Cerebellar nuclear complex (tissue), 1 donor: ENCODE measurements at places on chromosomes 5 and 9.

DNA sequence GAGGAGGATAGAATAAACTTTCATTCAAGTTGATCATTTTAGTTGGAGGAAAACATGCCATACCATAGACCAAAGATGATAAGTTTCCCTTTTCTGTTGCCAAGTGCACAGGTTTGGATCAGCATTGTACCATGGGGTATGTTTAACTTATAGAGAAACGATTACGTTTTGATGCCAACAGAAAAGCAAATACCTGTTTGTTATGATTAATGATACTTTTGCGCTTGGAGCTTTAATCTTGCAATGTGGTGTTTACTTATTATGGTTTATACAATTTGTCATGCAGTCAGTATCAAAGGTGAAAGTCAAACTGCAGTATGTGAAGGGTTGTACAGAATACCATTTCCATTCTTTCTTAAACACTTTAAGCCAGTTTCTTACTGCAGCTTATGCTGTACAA, 13.2 kb upstream of the ARHGEF28 start:
- DNase-seq = no peak

- DNase-seq = no peak
Observed at GRCh38 chr5:77629509-77630113, 8.9 kb downstream of the OTP start.

GRCh38 chr9:94901019-94901363, 174.5 kb downstream of the AOPEP start:
- DNase-seq = no peak

DNA sequence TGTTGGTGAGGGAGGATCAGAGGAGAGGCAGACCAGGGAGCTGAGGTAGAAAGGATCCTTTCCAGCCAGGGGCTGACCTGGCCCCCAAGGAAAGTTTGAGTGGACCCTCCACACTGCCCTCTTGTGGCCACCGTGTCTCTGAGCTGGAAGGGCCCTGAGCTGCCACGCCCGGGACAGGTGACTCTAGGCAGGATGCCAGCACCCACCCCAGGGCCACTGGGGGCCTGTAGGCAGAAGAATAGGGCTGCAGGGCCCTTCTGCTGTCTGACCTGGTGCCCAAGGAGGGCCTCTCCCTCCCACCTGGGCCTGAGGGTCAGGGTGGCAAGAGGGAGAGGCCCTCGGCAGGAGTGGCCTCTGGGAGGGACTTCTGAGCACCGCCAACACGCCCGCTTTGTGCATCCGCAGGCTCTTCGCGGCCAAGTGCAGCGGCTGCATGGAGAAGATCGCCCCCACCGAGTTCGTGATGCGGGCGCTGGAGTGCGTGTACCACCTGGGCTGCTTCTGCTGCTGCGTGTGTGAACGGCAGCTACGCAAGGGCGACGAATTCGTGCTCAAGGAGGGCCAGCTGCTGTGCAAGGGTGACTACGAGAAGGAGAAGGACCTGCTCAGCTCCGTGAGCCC, 76.8 kb downstream of the LMX1B start:
- no peak for DNase-seq

GRCh38 chr5:180495292-180495691, 1.1 kb downstream of the CNOT6 start:
- DNase-seq = no peak

- no peak for DNase-seq
Observed at GRCh38 chr5:36502608-36503007, 103.8 kb upstream of the SLC1A3 start.

DNA sequence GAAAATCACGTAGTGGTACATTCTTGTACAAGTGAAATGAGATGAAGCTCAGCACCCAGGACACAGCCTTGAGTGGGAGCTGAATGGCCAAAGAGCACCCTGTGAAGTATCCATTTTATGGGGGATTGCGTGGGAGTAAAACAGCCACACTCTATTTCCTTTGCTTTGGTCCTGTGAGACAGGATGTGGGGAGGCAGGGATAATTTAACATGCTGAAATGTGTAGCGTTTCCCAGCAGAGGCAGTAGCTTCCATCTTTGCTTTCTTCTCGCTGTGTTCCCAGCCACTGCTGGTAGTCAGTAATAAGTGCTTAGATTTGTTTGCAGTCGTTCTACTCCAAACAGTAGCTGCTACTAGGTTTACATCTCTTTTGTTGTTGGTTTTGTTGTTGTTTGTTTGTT, 4.4 kb downstream of the IL31RA start:
- no peak for DNase-seq

GRCh38 chr5:134252671-134253070, 26.8 kb upstream of the PPP2CA start:
- no peak for DNase-seq

DNA sequence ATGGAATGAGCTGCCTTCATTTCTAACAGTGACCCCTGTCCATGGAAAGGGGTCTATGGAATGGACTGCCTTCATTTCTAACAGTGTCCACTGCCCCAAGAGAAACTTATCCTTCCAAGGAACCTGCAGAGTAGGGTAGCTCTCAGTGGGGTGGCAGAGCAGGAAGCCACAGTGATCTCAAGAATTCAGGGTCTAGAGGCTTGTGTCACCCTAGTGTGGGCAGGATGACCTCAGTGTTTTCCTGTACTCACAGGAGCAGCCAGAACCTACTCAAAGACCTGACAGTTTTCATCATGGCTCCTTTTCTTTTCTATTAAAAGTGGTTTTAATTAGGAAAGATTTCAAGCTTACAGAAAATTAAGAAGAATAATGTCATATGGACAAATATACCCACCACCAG, 27.5 kb downstream of the SEC61B start:
- no peak for DNase-seq

GRCh38 chr9:23412046-23412445, 414.0 kb downstream of the ELAVL2 start:
- DNase-seq = no peak

DNA sequence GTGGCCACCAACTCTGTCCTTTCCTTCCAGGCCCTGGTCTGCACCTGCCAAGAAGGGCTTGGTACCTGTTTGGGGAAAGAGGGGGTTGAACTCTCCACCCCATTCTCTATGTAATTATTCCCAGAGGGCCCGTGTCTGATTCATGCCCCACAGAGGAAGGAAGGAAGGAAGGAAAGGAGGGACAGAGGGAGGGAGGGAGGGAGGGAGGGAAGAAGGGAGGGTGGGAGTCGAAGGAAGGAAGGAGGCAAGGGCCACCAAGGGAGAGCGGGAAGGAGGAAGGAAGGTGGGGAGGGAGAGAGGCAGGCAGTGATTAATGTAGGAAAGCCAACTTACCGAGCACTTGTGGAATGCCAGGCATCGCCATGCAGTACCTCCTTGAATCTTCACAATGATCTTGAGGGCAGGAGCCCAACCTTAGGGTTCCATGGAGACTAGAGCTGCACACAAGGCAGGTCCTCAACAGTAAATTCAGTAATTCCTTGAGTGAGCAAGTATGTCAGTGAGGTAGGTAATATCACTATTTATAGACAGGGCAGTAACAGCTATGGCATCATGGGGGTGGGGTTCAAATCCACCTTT, 75.8 kb downstream of the FGF18 start:
- DNase-seq = no peak

GRCh38 chr5:125829349-125829748, 593.9 kb upstream of the GRAMD2B start:
- DNase-seq = no peak

- no peak for DNase-seq
Observed at GRCh38 chr5:45684118-45684517, 12.1 kb downstream of the HCN1 start.

- no peak for DNase-seq
Observed at GRCh38 chr5:175894793-175895192, 23.4 kb downstream of the CPLX2 start.

DNA sequence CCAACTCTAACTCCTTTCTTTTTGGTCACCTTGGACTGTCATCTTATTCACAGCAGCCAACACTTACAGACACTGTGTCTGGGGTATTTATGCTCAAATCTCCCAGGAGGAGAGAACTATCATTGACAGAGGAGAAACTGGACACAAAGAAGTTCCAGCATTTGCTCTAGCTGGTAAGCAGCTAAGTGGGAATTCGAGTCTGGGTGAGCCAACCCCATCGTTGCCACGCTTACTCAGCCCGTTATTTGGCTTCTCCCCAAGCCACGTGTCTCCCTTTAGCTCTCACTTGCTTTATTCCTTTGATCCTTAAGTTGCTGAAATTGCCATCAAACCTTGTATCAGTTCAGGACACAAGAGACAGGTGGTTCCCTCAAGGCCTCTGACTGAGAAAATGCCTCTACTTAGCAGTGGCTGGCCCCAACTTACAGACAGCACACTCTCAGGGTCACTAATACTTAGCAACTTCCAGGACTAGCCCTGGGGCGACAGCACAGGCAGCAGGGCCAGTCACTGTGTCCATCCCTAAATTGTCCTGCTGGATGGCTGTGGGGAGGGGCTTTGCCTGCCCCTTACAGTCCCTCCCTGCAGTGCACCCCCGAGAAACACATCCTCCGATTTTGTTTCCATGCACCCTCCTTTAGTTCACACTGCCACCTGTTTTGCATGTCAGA, 1.4 kb downstream of the SLC36A2 start:
- DNase-seq = no peak

- DNase-seq = no peak
Observed at GRCh38 chr5:80168388-80169028, 87.3 kb downstream of the SERINC5 start.

DNA sequence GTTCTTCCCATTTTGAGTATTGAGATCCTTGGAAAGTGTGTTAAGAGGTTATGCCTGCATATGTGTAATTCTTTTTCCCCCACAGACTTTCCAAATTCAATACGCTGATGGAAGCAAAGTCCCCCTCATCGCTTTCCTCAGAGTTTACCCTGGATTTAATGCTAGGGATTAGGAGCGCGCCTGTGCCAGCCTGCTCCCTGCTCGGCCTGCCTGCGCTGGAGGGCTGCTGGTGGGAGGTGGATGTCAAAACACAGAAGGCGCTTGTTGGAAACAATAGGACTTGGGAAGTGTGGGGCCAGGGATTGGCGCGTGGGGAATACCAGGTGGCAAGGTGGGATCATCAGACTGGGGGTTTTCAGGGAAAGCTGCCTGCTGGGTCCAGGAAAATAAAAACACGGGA, 39.8 kb upstream of the PTCH1 start:
- DNase-seq = no peak

- no peak for DNase-seq
Observed at GRCh38 chr9:135516132-135516860, 4.9 kb upstream of the LCN1 start.

GRCh38 chr5:125575891-125576505, 829.6 kb upstream of the ZNF608 start:
- DNase-seq = no peak

DNA sequence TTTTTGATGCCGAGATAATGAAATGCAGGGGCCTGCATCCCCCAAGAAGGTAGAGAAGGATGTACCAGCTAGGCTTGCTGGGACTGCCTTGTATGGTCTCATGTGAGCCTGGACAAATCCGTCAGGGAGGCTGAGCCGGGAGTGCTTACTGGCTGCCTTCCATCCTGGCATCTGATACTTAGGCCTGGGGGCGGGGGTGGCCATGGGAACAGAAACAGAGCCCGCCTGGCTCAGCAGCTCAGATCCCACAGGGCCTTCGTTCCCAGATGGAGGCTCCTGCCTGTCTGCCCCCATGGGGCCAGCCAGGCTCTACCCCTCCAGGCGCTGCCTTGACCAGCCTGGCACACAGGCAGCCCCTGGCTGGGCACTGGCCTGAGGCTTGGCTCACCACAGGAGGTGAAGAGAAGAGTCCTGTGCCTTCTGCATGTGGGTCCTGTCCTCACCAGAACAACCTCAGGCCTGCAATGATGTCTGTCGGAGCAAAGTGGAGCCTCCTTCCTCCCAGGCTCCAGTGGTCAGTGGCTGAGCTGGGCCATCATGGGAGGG, 10.5 kb upstream of the SPATA31E1 start:
- no peak for DNase-seq

DNA sequence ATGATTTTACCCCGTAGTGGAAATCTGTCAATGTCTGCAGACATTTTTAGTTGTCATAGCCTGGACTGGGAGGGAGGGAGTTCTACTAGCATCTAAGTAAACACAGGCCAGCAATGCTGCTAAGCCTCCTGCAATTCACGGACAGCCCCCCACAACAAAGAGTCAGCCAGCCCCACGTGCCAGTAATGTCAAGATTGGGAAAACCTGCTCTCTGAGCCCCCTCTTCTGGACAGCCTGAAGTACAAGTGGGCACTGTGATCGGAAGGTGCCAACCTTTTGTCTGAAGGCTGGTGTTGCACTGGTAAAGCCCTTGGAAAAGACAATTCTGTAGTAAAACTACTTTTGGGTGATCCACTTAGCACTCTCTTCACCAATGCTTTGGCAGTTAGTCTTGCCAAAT, 154.5 kb downstream of the TARS1 start:
- DNase-seq = no peak

DNA sequence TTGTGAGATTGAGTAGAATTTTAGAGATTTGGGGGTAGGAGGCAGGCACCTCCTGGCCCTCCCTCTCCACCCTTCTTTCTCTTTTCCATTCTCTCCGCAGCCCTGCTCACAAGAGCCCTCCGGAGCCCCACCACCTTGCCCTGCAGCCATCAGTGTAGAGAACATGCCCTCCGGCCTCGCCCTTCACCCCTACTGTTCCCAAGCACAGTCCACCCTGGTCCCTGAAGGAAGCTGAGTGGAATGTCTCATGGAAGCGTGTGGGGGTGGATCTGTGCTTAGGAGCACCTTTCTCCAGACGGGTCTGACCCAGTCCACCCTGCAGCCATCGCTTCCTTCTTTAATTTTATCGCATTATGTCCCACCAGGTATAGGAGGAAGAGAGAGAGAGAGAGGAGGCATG, 267.1 kb downstream of the NSG2 start:
- no peak for DNase-seq

DNA sequence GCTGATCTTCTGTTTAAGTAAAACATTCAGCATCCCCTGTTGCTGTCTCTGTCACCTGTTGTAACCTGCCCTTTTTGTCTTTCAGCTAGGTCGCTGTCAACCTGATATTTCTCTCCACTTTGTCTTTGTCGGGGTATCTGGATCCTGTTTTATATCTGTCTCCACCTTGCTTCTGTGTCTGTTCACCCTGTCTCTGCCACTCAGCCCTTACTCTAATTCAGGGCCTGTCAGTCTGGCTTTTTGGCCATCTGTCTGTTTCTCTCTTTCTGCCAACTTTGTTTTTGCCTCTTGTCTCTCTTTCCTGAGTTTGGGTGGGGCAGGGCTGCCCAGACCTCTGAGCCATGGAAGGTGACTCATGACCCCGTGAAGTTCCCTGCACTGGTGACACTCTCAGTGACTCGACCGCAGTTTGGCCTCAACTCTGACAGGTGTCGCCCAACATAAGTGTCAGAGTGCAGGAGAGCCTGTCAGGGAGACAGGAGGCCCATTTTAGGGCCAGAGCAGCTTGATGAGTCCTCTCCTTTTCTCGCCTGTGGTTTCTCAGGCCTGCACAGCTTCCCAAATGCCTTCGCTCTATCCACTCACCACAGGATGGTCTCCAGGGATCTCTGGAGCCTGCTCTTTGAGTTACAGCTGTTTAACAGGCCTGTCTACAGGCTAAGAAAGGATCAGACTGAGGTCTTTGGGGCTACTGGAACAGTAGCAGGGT, 868 bp downstream of the ZBTB43 start:
- no peak for DNase-seq

- no peak for DNase-seq
Observed at GRCh38 chr5:61299261-61299681, 32.8 kb upstream of the ZSWIM6 start.

- peak; percentile 17 for DNase-seq
Observed at GRCh38 chr5:37840053-37841034, 503 bp upstream of the GDNF start.
